ENCODE measurements at places on chromosomes 5 and 9. TPM values are rescaled to one million over a fixed set of nuclear protein-coding genes. Genes with fewer than 3 reads are reported as not detected.

- no peaks in the 10 kb centered on the region for H3K36me3 ChIP-seq
- peak; percentile 19 for DNase-seq
- H3K4me3 ChIP-seq: no peak overlapping the region
Measured at GRCh38 chr9:135474915-135475314, 4.7 kb upstream of the PPP1R26 start.

Gene ASPN
- not detected for total RNA-seq

GRCh38 chr5:127417528-127417927 lies 99.9 kb upstream of the PRRC1 start:
- no peak for DNase-seq
- no peak overlapping the region for H3K27ac ChIP-seq
- no peaks in the 10 kb centered on the region for H3K4me1 ChIP-seq
- H3K4me3 ChIP-seq: no peak overlapping the region
- H3K36me3 ChIP-seq: no peaks in the 10 kb centered on the region
- H3K27me3 ChIP-seq: no peaks in the 10 kb centered on the region

DNA sequence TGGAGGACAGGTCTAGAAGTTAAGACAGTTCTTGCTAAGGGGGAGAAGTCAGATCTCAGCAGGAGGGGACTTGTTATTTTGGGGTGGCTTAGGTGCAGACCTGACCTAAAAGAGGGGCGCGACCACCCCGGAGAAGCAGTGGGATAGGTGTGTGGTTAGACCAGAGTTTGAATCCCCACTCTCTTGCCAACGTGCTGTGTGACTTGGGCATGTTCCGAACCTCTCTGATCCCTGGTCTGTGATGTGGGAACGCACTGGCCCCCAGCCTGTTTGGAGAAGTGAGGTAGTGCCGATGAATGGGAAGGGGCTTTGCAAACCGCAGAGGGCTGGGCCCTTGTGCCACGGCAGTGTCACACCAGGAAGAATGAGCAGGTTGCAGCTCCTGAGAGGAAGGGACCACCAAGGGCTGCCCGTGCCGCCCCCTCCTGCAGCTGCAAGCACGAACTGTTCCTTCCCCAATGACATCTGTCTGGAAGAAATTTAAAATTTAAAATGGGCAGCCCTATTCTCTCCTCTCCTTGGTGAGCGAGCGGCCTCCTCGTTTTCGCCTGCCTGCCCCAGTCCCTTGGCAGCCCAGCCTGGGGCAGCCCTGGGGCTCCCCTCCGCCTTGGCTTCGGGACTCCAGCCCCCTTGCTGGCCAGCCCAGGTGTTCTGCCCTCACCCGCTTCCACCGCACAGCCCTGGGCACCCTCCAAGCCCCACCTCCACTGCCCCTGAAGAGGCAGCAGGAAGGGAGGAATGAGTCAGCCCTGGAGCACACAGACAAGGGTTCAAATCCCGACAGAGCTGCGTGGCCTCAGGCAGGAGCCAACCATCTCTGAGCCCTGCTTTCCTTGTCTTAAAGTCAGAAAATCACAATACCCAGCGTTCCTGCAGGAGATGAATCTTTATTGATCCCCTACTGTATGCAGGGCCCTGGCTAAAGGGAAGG lies 1.6 kb downstream of the FIBCD1 start:
- H3K4me1 ChIP-seq: peaks cover 27% of the 10 kb centered on the region
- no peaks in the 10 kb centered on the region for H3K36me3 ChIP-seq
- peak overlapping the region; percentile 58 for H3K4me3 ChIP-seq
- no peak for DNase-seq

- no peak overlapping the region for H3K27ac ChIP-seq
- no peaks in the 10 kb centered on the region for H3K36me3 ChIP-seq
- DNase-seq: no peak
- H3K4me3 ChIP-seq: no peak overlapping the region
Measured at GRCh38 chr9:113574441-113575262, 111.1 kb downstream of the RGS3 start.

DNA sequence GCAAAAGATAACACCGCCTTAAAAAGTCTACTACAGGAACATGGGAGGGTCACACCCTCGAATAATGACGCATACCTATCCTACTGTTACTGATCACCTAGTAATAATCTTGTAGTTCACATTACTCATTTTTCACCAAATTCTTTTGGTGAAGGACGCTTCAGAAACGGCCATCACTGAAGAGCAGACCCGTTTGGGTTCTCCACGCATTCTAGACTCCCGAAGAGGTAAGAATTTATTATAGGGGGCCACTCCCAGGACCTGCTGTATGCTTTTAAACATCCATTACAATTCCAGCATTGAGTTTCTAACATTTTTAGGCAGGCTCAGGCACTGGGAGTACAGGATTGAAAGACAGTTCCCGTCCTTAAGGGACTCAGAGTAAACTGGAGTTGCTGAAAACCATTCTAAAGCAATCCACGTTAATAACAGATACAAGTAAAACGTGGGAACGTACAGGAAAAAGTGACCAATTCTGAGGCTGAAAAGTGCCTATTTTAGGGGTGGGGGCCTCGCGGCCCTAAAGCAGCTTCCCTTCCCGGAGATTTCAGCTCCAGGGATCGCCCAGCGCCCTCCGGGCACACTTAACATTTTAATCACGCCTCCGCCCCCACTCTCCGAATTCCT lies at the start of gene FER:
TSS of gene FER (plus strand) at position 124 of the 627 bp plus-strand sequence. CDS start 50,286 bp downstream, outside the sequence.
- peak; percentile 75 for DNase-seq
- H3K27me3 ChIP-seq: no peaks in the 10 kb centered on the region
- peak within 1 kb of the TSS; percentile 68 for H3K27ac ChIP-seq
- peak within 1 kb of the TSS; percentile 86 for H3K4me3 ChIP-seq

DNA sequence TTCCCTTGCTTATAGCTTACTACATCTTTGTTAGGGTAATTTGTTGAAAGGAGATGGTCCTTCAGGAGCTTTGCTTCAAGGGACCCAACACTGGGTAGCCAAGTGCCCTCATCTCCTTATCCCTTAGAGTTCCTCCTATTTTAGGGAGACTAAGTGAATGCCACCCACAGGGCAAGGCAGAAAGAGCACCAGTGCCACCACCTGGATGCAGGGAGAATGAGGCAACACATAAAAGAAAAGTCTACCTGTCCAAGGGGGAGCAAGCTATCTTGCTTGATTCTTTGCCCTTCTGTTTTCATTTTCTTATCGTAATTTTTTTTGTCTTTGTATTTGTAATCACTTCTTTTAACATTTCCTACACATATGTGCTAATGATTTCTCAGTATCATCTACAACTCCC lies 205.5 kb downstream of the NPR3 start:
- peak; percentile 32 for DNase-seq
- no peaks in the 10 kb centered on the region for H3K4me1 ChIP-seq
- 0 out of 2 replicates have a peak, but pooled peaks cover 5% of the 10 kb centered on the region for H3K27me3 ChIP-seq
- no peak overlapping the region for H3K27ac ChIP-seq
- no peak overlapping the region for H3K4me3 ChIP-seq

GRCh38 chr5:1538276-1538675 lies 14.5 kb upstream of the LPCAT1 start:
- DNase-seq: no peak
- peaks cover 6% of the 10 kb centered on the region for H3K4me1 ChIP-seq
- no peaks in the 10 kb centered on the region for H3K36me3 ChIP-seq
- no peak overlapping the region for H3K4me3 ChIP-seq

DNA sequence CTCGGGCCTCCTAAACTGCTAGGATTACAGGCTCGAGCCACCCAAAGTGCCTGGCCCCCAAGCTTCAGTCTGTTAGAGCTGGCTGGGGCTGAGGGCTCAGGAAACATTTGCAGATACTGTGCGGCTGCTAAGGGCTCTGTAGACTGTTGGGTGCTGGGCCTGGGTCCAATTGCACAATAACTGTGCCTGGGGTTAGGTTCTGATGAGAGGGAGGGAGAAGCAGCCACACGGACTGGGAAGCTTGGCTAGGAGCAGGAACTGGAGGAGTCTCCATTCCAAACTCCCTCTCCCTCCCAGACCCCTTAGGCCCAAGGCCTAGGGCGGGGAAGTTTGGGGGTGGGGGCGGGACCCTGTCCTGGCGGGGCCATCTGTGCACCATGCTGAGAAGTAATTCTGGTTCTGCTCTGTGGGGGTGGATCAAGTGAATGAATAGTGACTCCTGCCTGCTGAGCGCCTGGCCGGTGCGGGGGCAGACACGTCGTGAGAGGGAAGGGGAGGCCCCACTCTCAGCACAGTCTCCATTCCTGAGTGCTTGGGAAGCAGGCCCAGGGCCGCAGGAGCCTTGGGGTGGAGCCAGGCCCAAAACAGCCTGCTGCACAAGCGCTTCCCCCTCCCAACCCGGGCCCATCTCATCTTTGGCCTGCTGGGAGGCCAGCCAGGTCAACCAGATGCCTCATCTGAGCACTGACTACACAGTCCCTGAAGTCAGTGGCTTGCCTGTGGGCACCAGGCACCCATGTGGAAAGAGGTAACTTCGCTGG lies 1.5 kb downstream of the ASS1 start:
- no peaks in the 10 kb centered on the region for H3K27me3 ChIP-seq
- H3K27ac ChIP-seq: peak overlapping the region; percentile 51
- peaks cover 36% of the 10 kb centered on the region for H3K4me1 ChIP-seq
- DNase-seq: no peak

DNA sequence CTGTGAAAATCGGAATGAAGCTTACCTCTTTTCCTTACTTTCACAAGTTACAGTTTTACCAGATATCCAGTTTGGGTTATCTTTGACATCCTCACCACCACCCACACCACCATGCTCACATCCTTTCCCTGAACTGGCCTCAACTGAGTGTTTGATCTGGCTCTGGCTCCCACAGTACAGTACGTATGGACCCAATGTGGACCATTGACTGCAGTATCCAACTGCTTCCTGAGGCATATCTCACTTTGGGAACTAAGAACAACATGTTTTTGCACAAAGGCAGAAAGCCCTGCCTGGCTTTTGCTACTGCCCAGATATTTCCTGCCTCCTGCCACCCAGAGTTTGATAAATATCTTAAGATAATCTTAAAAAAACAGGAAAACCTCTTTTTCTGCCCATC lies 1232.0 kb upstream of the CDH18 start:
- H3K4me3 ChIP-seq: no peak overlapping the region
- no peaks in the 10 kb centered on the region for H3K4me1 ChIP-seq
- no peak for DNase-seq
- H3K36me3 ChIP-seq: no peaks in the 10 kb centered on the region
- H3K27ac ChIP-seq: no peak overlapping the region
- no peaks in the 10 kb centered on the region for H3K27me3 ChIP-seq

GRCh38 chr5:39423331-39423751 lies 1.4 kb downstream of the DAB2 start:
- no peak overlapping the region for H3K4me3 ChIP-seq
- no peak overlapping the region for H3K27ac ChIP-seq
- no peaks in the 10 kb centered on the region for H3K27me3 ChIP-seq
- no peaks in the 10 kb centered on the region for H3K36me3 ChIP-seq
